ENCODE measurements at places on chromosomes 11 and 22. TPM values are rescaled to one million over a fixed set of nuclear protein-coding genes. Genes with fewer than 3 reads are reported as not detected.

Gene C11orf52
- polyA plus RNA-seq: 2.5 TPM

DNA sequence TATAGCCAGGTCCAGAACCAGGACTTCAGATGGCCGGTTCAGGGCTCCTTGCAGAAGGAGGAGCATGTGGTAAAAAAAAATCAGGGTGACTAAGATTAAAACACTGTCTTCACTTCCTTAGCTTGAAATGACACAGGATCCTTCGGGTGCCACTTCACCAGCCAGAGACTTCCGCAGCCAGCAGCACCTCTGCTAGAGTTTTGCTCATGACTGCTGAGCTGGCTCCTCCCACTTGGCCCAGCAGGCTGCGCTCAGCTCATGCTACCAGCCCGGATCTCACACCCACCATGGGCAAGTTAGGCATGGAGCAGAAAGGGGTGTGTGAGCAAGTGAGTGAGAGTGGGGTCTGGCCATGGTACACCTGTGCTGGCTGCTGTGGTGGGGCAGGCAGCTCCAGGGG, 6.6 kb upstream of the MS4A18 start:
- DNase-seq: no peak

DNA sequence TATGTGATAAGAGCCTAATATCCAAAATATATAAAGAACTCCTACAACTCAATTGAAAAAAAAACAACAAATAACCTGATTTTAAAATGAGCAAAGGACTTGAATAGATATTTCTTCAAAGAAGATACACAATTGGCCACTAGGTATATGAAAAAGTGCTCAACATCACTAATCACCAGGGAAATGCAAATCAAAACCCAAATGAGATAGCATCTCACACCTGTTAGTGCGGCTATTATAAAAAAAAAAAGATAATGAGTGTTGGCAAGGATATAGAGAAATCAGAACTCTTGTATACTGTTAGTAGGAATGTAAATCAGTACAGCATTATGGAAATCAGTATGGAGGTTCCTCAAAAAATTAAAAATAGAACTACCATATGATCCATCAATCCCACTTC, 5.9 kb upstream of the SIK2 start:
- DNase-seq: no peak

DNA sequence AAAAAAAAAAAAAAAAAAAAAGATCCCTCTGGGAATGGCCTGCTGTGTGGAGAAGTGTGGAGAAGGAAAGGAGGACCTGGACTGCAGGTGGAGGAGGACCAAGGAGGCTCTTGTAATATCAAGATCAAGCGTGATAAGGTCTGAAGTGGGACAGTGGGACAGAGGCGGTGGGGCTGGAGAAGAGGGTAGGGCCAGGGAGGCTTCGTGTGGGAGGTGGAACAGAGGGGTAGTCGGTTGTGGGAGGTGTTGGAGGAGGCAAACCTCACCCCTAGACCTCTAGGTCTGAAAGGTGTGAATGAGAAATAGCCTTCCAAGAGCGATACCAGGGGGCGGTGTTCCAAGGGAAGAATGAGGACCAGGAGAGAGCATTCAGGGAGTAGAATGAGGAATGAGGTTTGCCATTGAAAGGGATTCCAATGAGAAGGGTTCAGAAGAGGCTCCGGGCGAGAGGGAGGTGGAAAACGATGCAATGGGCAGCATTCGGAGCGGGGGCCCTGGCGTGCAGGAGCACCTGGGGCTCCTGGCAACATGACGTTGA, 44.2 kb downstream of the MCHR1 start:
- DNase-seq: no peak

DNA sequence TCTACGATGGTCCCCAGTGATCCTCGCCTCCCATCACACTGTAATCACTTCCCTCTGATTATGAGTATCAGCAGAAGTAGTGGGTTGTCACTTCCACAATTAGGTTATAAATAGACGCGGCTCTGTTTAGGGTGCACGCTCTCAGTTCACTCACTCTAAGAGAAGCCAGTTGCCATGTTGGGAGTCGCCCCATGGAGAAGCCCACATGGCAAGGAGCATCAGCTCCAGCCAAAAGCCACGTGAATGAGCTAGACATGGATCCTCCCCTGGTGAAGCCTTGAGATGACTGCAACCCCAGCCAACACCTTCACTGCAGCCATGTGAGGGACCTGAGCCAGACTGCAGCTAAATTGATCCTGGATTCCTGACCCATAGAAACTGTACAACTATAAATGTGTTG, 26.4 kb upstream of the MYOD1 start:
- no peak for DNase-seq

Data from muscle of arm (tissue), 14 donors.